ENCODE measurements at places on chromosomes 5 and 9.

DNA sequence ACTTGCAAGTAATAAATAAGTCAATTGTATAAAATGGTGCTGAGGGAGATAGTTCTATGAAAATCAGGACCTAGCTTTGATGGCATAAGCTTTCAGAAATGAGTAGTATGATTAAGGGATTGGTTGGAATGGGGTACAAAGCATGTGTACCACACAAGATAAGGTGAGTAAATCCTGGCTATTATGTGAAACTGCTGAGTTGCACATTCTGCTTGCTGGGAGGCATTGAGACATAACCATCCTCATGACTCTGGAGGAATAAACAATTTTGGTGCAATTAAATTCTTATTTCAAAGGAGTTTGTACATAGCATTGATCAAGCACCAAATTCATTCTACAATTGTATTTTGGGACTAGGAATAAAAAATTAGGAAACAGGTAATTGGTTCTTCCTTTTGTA is 755.2 kb upstream of the ACO1 start:
- DNase-seq: no peak

DNA sequence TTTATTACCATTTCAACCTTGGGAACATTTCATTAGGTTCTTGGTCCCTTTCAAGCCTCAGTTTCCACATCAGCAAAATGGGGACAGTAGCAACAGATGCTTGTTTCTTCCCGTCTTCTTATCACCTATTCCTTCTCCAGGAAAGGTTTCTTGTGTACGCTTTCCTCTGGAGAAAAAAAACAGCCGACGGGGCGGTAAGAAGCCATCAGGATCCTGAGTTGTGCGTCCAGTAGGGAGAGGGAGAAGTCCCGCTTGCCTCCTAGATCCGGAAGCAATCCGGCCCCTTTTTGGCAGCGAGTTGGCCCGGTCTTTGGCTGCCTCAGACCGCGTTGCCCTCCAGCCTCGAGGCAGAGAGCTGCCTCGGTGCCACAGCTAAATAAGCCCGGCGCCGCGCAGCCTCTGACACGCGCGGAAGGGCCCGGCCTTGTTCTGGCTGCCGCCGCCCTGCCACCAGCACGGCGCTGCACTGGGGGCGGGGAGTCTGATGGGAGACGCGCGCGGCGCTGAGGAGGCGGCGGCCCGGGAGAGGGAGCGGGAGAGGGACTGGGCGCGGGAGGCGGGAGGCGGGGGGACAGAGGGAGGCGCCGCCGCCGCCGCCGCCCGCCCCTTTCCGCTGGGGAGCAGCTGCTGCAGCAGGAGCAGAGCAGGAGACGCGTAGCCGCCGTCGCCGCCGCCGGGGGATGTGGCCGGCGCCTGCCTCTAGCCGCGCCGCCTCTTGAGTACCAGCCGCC is at the start of gene SLC44A1:
SLC44A1 (plus strand) TSS at position 649 of the 731 bp plus-strand sequence. CDS start 218 bp downstream, outside the sequence.
- DNase-seq: peak; percentile 95

- no peak for DNase-seq
Observed at GRCh38 chr9:37984672-37985611, 81.0 kb upstream of the SLC25A51 start.

- no peak for DNase-seq
Observed at GRCh38 chr5:82105457-82105856, 133.6 kb downstream of the ATG10 start.

DNA sequence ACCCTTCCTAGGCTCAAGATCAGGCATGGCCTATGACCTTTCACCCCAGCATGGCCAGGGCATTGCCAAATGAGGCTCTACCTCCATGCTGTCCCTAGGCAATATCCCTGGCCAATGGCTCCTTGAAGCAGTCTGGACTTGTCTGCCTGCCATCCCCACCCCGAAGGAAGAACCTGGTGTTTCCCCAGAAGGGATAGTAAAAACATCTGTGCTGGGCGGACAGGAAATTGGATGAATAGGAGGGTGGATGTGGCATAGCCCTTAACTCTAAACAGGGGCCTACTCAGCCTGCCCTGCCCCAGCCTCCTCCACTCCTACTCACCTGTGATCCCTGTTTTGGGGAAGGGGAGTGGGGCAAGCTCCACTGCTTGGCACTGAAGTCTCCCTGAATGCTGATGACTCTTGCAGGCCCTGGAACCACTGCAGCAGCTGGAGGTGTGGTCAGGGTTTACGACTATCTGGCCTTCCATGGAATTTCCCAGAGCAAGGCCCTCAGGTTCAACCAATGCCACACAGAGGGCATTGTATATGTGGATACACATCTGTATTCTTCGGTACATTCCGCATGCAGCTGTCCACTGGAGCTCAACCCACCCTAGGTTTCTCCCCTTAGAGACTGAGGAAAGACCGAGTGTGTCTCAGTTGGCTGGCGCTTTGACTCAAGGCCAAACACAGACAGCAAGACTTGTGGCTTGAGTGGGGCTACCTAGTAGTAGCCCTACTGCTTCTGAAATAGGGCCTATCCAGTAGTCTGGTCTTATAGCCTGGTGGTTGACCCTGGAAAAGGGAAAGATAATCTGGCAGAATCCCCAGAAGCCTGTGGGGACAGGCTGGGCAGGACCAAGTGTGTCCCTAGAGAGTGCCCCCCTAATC is 6.4 kb upstream of the P4HA2 start:
- DNase-seq: no peak

DNA sequence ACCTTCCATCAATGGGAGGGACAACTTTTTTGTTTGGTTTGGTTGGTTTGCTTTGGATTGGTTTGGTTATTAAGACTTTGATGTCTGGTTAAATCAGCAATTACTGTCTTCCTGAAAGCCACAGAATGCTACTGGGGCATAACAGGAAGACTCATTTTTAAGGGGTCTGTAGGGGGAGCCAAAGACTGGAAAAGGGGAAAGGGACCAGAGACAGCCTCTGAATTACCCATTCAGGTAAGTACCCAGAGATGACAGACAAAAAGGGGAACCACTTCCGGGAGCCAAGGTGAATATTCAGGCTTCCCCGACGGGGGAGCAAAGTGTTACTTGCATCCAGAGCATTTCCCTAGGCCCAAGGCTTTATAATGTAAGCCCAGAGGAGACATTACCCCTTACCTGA is 4.6 kb upstream of the FEM1C start:
- DNase-seq: no peak

DNA sequence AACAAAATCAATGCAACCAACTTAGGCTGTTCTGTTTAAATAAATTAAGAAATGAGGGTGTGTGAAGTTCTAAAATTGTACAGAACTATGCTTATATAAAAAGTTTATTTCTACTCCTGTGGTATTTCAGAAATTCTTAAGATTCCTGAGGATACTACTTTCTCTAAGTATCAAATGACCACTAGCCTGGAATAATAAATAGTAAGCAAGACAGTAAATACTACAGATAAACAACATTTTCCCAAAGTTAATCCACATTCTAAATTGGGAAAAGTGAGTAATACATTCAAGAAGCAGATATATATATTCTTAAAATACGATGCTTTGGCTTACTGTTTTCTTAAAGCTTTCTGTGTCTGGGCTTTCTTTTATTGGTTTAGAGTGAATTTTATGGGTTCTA is 29.5 kb downstream of the CCNH start:
- DNase-seq: no peak

GRCh38 chr5:82641331-82642003 is 363.3 kb upstream of the RPS23 start:
- DNase-seq: no peak

GRCh38 chr5:14231156-14231555 is 88.0 kb downstream of the TRIO start:
- DNase-seq: no peak

DNA sequence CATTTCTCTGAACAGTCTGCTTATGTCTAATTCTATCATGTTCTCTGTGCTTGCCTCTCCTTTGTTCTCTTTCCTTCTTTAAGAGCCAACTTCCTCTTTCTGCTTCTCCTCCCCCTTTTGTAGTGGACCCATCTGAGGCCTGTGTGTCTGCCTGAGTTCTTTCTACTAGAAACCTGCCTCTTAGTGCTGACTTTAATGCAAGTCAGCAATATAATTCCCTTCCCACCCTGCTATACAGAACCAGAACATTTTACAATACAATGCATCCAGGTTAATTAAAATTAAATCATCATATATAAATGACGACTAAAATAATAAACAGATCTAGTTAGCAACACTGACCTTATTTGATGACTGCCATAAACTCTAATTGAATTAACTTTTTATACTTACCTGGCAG is 82.6 kb upstream of the GAS1 start:
- no peak for DNase-seq

DNA sequence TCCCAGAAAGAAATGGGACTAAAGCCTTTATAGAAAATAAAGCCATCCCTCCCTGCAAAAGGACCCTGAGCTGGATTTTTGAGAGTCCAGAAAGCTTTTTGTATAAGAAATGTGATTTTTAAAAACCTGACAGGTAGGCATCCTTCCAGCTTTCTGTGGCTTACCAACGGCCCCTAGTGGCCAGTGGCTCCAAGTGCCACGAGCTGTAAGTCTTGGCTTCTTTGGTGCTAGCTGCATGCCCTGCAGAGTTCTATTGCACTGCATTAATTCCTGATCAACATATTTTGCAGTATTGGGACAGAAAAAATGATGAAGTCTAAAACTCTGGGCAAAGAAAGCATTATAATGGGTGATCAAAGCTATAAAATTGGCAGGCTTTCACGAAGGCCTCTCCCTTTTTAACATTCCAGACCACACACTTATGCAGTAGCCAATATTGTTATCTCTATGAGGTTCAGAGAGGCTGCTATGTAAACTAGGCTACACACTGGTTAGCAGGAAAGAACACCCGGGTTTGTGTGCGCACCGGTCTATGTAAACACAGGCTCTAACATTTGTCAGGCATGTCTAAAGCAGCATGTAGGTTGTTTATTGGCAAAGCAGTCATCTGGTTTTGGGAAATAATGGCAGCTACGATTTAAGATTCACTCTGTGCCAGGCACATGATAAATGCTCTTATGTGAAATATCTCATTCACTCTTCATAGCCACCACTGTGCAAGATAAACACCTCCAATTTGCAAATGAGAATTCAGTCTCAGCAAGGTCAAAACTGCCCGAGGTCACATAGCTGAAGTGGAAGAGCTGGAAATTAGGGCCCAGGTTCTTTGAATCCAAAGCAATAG is 55.2 kb downstream of the NMUR2 start:
- DNase-seq: peak; percentile 32

Measured in activated T-cell treated with anti-CD3 and anti-CD28 coated beads, Interleukin-2, amount 50 U/mL, for 48 hours (primary cell).